Activated CD4-positive, alpha-beta memory T cell treated with anti-CD3 and anti-CD28 coated beads, Interleukin-2, amount 10 ng/mL, durations not matched to agents 7 days and 5 days (primary cell): ENCODE measurements at places on chromosomes 2 and 18.

GRCh38 chr2:9217838-9218770, 11.5 kb downstream of the ASAP2 start:
- no peak for DNase-seq

- no peak for DNase-seq
Observed at GRCh38 chr2:14781142-14781541, 148.6 kb downstream of the LRATD1 start.

- DNase-seq: no peak
Observed at GRCh38 chr2:56113382-56113975, 70.3 kb upstream of the CCDC85A start.

DNA sequence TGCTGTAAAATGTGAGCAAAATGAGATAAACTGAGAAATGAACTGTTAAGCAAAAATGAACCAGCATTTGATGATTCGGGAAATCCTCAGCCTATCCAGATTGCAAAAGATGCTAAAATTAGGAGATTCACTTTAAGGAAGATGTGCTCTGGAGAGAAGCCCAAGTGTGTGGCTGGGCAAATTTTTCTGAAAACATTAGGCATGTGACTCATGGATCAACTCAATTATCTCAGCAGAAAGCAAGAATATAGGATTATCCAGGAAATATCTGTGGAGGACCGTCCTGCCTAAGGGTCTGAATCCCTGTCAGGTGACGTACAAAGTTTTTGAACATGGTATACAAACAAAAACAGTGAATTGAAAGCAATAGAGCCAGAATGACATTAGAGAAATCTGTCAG, 1268.3 kb upstream of the TMEFF2 start:
- no peak for DNase-seq

GRCh38 chr18:2990956-2991640, 21.8 kb downstream of the LPIN2 start:
- no peak for DNase-seq

DNA sequence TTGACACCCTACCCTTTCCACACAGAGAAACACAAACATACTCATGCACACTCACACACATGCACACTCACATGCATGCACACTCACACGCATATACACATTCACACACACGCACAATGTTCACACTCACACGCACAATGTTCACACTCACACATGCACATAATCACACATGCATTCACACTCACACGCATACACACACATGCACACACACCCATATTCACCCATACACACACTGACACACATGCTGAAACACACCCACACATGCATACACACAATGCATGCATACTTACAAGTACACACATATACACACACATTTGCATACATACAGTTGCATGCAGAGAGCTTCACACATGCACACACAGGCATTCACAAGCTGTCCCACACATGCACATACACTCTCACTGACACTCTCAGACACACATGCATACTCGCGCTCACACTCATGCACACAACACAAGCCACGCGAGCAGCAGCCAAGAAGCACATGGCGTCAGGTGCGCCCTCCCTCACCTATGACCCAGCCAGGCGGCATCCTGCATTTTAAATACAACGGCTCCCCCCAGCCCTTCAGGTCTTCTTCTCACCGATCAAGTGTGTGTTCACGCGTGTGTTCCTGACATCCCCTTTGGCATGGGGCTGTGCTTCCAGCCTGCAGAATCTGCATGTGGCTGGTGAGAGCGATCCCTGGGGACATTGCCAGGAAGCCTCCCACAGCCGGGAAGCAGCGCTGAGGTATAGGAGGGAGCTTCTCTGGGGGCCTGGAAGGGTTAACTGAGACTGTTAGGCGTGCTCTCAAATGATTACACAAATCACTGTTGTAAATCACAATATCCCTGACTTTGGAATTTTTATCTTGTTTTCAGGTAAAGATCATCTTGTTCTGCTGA, 195.1 kb downstream of the RTP5 start:
- DNase-seq: no peak
